Mesothelial cell of epicardium (in vitro differentiated cells): ENCODE measurements at places on chromosomes 5 and 9. TPM values are rescaled to one million over a fixed set of nuclear protein-coding genes. Genes with fewer than 3 reads are reported as not detected.

DNA sequence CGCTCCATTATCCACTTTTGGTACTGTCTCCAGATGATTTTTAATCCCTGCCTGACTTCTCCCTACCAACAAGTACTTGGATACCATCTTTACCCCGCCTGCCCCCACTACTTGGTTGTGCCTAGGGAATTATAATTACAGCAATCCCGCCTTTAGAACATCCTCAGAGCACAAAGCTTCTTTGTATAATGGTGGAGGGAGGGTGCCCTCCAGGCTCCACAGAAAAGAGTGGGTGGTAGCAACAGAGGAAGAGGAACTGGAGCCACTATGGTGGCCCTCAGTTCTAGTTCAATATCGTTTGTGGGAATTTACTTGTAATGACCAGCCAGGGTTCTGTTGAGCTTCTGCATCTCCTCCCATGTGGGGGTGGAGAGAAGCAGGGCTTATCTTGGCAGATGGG lies 79.0 kb upstream of the RNF38 start:
- DNase-seq = no peak

GRCh38 chr5:132369474-132370180 lies at the start of gene SLC22A5:
Gene SLC22A5 (plus strand): TSS chr5:132369710. CDS start chr5:132369973, 263 bp downstream.
- DNase-seq = peak; percentile 73

- no peak for DNase-seq
These were observed 185.7 kb upstream of the GNA14 start for GRCh38 chr9:77833561-77834429.

GRCh38 chr9:98374385-98375051 lies 119.1 kb upstream of the TBC1D2 start:
- no peak for DNase-seq

DNA sequence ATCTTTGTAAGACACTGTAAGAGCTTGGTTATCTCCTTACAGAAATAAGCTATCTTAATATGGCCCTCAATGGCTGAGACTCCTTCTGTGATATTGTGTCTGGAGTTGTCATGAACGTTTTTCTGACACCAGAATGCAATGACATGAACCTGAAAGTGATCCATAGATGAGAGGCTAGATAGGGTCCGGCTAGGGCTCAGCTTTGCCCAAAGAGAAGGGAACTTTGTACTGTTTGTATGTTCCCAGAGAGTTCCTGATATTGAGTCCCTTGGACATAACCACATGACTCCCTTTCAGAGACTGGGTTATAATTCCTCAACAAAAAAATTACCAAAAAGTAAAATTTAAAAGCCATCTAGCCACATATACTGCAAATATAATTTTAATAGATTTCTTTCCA lies 575.8 kb upstream of the CLINT1 start:
- no peak for DNase-seq

GRCh38 chr5:166860426-166860825 lies 1431.0 kb upstream of the WWC1 start:
- no peak for DNase-seq

DNA sequence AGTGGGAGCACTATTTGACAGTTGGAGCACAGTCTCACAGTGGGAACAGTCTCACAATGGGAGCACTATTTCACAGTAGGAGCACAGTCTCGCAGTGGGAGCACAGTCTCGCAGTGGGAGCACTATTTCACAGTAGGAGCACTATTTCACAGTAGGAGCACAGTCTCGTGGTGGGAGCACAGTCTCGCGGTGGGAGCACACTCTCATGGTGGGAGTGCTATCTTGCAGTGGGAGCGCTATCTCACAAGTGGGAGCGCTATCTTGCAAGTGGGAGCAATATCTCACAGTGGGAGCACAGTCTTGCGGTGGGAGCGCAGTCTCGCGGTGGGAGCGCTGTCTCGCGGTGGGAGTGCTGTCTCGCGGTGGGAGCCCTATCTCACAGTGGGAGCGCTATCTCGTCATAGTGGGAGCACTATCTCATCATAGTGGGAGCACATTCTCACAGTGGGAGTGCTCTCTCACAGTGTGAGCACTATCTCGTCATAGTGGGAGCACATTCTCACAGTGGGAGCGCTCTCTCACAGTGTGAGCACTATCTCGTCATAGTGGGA lies 56.1 kb downstream of the MED10 start:
- no peak for DNase-seq

GRCh38 chr5:73797132-73797510 lies 171.1 kb downstream of the ARHGEF28 start:
- DNase-seq = no peak

DNA sequence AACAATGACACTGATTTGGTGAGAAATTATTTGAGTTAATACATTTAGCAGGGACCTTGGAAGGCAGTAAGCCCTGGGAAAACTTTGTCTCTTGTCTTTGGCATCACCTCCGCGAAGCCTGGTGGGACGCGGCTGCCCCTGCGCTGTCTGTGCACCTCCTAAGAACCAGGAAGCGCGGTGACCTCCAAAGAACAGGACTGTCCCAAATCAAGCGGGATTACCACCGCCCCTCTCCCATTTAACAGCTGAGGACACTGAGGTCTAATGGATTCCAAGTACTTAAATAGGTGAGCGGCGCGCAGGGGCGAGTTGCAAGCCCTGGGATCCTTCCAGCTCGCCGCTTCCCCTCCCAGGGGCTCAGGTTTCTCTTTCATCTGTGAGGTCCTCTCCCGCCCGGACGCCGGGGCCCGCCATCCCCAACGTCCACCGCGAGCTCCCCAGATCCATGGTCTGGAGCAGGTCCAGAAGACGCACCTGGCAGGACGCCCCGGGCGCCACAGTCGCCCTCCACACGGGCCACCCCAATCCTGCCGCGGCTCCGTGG lies 432 bp downstream of the STARD4 start:
- DNase-seq = peak; percentile 28

DNA sequence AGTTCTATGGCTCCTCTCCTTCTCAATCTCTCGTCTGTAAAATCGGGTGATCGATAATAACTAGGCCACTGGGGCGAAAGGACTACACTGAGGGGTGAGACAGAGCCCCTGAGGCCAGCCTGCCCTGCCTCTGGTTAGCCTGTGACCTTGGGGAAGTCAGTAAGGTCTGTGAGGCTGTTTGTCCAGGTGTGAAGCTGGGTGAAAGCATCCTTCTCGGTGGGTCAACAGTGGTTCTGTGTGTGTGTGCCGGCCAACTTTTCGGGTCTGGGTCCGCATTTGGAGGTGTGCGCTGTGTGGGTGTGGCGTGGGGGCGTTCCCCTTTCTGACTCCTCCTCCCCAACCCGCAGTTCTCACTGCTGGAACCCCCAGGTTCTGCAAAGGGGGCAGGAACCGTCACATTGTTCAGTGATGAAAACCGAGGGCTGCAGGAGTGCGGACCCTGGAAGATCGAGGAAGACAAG lies 5.0 kb upstream of the RNF44 start:
- no peak for DNase-seq

GRCh38 chr5:63255594-63255993 lies 677.0 kb downstream of the LRRC70 start:
- no peak for DNase-seq

DNA sequence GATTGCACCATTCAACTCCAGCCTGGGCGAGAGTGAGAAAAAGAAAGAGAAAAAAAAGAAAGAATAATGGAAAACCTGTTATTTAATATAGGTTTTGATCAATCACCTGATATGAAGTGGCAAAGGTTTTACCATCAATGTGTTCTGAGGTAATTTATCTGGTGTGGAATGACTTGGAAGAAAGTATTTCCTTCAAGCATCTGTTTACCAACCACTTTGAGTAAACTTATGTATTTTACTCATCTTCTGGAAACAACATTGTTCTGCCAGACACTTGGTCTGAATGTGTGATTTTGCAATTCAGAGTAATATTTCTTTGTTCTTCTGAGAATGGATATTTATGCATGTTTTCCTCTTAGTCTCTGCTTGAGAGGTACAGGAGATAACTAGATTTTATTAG lies 24.3 kb downstream of the KIF2A start:
- DNase-seq = no peak

DNA sequence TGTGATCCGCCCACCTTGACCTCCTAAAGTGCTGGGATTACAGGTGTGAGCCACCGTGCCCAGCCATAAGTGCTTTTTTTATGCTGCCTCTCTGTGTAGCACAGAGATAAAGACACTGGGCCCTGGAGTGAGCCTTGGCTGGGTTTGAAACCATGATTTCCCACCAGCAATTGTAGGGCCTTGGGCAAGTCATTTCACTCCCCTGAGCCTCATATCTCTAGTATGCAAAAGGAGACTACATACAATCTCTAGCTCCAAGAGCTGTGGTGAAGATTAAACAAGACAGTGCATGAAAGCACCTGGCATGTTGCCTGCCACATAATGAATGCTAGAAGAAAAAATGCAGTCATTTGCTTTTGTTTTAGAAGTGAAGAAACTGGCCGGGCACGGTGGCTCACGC lies 3.9 kb downstream of the FABP6 start:
- no peak for DNase-seq

DNA sequence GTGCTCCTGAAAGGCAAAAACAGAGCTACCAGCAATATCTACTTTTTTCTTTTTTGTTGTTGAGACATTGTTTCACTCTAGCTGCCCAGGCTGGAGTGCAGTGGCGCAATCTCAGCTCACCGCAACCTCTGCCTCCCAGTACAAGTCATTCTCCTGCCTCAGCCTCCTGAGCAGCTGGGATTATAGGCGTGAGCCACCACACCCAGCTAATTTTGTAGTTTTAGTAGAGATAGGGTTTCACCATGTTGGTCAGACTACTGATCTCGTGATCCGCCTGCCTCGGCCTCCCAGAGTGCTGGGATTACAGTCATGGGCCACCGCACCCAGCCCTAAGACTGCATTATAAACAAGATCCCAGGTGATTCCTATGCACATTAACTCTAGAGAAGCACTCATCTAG lies 17.0 kb downstream of the PLPP1 start:
- DNase-seq = no peak

GRCh38 chr5:11733185-11733839 lies 170.9 kb downstream of the CTNND2 start:
- no peak for DNase-seq

DNA sequence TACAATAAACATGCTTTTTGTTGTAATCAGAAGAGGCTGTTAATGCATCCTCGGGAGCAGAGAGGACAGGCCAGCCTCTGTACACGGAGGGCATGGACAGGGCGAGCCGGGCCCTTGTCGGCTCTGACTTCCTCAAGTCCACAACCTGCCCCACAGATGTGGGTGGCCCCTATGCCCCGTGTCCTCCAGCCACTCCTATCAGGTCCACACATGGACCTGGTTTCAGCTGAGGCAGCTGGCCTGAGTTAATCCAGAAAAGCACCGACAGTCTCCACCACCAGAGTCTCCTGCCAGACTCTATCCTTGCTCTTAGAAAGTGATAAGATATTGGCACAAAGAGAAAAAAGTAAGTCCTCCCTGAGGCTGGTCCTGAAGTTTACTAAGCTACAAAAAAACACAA lies 52.4 kb upstream of the PHYKPL start:
- peak; percentile 5 for DNase-seq

GRCh38 chr5:88872971-88873370 lies 10.0 kb downstream of the MEF2C start:
- no peak for DNase-seq

GRCh38 chr5:72510610-72511181 lies 3.5 kb upstream of the ZNF366 start:
- DNase-seq = no peak

DNA sequence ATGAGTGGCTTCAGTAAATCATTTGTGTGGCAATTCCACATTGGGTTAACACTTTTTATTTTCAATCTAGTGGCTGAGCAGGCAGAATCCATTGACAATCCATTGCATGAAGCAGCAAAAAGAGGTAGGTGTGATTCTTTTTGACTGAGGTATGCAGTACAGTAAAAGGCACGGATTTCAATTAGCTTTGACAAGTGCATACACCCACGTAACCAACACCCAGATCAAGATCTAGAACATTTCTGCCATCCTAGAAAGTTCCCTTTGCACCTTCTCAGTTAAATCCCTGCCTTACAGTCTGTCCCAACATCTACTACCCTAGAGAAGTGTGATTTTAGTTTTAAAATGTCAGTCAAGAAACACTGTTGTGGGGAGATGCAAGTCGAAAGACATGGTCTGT lies 43.4 kb downstream of the OSTF1 start:
- no peak for DNase-seq

GRCh38 chr5:120456006-120456405 lies 8.1 kb upstream of the PRR16 start:
- no peak for DNase-seq

DNA sequence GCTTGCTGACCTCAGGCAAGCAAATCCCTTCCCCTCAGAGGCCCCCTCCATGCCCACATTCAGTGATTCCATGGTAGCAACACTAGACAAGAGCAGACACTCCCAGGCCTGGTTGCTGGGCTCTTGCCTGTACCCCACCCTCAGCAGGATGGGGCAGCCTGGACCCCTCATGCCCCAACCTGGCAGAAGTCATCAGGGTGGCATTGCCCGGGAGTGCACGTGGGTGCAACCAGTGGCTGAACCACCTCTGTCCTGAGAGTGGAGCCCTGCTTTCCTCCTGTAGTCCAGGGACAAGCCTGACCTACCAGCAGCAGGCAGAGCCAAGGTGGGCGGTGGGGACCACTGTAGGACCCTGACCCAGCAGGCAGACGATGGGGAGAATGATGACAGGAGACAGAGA lies 65.8 kb upstream of the TBC1D2 start:
- no peak for DNase-seq

- no peak for DNase-seq
These were observed 132.0 kb upstream of the FAM120A start for GRCh38 chr9:93319301-93319991.

GRCh38 chr9:109770101-109770500 lies 9.9 kb upstream of the PALM2AKAP2 start:
- DNase-seq = no peak

- no peak for DNase-seq
These were observed 64.6 kb downstream of the GABRB2 start for GRCh38 chr5:161481922-161482321.

GRCh38 chr9:19925674-19926503 lies 137.1 kb upstream of the SLC24A2 start:
- peak; percentile 86 for DNase-seq

GRCh38 chr5:13955896-13956295 lies 11.4 kb upstream of the DNAH5 start:
- no peak for DNase-seq

DNA sequence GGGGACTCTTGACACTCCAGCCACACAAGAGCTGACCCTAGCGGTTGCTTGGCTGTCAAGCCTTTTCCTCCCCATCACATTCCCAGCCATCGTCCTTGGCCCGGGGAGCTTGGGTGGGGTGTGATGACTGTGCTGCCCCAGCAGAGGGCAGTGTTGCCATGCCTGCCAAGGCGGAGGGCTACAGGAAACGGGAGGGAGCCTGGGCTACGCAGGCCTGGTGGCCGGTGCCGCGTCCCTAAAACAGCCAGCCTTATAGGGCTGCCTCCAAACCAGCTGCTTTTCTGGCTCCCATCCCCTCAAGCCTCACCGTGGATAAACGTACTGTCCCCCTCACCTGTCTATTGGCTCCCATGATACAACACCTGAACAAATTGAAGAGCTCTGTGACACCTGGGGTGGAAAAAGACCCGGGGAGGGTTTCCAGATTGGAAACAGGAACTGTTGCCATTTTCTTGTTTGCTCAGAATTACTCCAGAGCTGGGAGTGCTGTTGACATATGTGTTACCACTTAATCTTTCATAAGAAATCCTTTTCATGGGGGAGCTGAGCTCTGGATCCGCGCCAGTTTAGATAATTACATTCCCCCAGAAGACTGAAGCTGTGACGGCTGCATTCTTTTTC lies 72.8 kb upstream of the ASTN2 start:
- peak; percentile 57 for DNase-seq

- no peak for DNase-seq
These were observed 109.6 kb downstream of the ATP10B start for GRCh38 chr5:160742446-160742845.

GRCh38 chr5:107680799-107681198 lies 10.1 kb upstream of the EFNA5 start:
- DNase-seq = no peak

The KCNMB1 gene
- 0.20 to 0.27 TPM (median 0.22 TPM) in 3 replicates for total RNA-seq

The TAF1L gene
- total RNA-seq = 0.05 TPM in 1 of 3 replicates, not detected in the others

The FAXDC2 gene
- 30.6 to 33.9 TPM (median 33.8 TPM) in 3 replicates for total RNA-seq

The SRD5A1 gene
- total RNA-seq = 12.0 to 12.8 TPM (median 12.7 TPM) in 3 replicates

The IRGM gene
- 0.24 to 0.79 TPM (median 0.45 TPM) in 3 replicates for total RNA-seq
